ENCODE measurements at places on chromosomes 4 and X.

DNA sequence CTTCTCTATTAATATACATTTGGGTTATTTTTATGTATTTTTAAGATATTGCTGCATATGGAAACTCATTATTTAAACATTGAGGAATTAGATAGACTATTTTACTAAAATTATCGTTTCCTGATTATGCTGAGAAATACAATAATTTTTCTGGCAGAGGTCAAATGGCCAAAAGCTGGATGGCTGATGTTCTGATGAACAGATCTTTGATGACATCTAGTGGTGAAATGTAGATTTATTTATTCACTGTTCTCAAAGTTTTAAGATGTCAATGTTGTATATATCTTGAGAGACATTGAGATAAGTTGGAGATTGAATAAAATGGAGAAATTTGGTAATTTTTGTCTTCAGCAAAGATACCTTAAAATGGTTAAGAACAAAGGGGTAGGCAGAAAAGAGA lies 96.2 kb downstream of the UGT8 start:
- no peak for DNase-seq

- DNase-seq = no peak
Observed at GRCh38 chrX:105650986-105651385, 171.4 kb upstream of the NRK start.

GRCh38 chr4:48944756-48945241 lies 38.2 kb upstream of the OCIAD2 start:
- no peak for DNase-seq

DNA sequence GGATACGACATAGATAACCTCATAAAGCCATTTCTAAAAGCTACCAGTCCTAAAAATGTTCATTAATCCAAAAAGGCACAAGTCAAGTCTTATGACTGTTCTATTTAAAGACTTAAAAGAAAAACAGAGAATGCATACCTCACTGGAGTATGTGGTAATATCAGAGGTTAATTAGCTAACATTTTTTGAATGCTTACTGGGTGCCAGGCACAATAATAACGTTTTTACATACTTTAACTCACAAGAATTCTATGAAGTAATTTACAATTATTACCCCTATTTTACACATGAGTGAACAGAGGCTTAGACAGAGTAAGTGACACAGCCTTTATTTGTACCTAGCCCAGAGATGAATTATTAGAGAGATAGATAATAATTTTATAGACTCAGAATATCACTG lies 207.5 kb downstream of the PDGFC start:
- DNase-seq = no peak

DNA sequence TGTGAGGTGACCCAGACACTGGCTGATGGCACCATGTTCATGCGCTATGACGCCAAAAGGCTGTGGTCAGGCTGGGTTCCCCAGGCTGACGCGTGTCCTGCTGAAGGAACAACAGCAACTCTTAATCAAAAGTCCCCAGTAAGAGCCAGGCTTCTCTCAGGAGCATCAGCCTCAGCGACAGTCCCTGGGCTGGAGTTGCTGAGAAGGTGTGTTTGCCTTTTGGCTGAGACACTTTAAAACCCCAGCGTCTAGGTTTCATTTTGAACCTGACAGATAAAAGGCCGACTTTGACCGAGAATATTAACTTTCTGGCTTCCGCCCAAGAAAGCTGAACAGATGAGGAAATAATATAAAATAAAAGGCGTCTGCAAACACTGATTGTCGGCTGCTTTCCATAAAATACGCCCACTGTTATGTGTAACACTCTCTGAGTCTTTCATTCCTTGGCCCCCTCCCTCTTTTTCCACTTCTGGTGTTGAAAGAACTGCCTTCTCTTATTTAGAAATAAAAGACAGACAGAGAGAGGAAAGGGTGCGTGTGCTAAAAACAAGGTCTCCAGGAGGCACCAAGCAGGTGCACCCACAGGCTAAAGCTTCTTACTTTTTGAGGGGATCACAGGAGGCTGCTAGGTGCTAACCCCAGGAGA lies 373.6 kb downstream of the MID1IP1 start:
- no peak for DNase-seq

DNA sequence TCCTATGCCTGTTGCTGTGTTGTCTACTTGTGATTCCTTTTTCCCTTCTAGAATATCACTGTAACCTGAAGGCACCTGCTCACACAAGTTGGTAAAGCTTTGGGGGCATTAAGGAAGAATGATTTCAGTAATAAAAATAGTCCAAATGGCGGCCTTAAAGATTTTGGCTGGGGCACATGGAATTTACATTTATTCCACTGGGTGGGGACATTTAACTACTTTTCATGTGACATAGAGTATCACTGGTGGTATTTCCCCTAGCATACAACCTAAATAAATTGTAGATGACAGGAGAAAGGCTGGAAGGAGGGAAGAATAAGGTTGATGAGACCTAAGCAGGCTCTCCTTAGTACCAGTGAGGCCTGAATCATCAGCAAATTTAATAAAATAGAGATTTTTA lies 121.8 kb upstream of the EDA2R start:
- no peak for DNase-seq

DNA sequence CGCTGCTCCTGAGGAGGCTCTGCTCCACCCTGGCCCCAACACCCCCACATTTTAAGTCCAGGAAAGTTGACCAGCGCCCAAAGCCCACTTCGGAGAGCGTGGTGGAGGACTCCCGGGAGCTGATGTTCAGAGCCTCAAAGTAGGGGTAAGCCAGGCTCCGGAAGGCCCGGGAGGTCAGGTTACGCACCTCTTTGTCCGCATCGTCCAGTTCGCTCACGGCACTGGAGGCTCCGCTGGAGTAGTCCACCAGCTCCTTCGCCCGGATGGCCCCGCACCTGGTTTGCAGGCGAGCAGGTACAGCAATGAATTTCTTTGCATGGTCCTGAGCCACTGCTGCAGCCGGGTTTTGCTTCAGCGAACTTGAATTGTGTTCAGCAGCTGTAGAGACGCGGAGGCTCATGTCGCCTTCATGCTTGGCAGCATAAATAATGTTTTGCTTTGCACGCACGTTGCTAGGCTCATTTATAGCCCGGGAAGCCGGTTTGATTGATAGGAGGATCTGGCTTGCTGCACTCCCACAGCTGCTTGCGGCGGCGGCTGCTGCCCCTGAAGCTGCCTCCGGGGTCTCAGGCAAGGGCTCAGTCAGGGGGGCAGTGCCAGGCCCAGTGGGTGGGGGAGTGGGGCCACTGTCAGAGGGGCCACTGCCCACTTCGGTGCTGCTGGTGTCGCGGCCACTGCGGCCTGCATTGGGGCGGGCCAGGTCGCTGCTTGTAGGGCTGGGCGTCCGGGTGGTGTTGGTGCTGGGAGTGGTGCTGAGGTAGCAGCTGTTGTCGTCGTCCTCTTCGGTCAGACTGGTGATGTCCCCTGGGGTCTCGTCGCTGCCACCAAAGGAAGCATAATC lies 4.8 kb downstream of the C4orf54 start:
- DNase-seq = no peak

DNA sequence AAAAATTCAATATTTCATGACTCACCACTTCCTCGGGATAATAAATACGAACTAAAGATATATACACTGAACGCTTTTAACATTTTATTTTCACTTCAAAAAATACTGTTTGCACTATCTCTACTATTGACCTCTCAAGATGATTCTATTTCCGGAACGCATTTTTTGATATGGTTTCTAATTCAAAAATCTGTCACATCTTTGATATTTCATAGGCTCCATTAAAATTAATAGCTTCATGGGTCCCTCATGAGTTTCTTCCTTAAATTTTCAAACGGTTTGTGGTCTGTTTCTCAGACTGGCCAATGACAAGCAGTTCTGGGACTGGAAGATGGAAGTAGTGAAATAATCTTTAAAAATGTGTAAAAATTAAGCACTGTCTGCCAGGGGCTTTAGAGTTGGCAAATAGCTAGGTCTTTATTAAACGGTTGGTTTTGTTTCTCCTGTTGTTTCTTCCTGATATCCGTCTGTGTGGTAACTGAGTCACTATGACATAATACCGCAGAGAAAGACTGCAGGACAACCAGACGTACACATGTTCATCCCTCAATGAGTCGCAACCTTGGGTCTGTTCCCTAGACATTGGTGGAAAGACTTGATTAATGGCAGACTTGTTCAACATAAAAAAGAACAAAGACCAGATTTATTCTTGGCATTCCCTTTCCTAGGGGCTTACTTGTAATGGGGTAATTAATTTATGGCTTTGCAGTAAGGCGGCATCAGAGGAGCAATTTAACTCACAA lies 133.8 kb downstream of the PALLD start:
- DNase-seq = peak; percentile 62

- no peak for DNase-seq
Observed at GRCh38 chr4:85929961-85930665, 429.7 kb downstream of the MAPK10 start.

DNA sequence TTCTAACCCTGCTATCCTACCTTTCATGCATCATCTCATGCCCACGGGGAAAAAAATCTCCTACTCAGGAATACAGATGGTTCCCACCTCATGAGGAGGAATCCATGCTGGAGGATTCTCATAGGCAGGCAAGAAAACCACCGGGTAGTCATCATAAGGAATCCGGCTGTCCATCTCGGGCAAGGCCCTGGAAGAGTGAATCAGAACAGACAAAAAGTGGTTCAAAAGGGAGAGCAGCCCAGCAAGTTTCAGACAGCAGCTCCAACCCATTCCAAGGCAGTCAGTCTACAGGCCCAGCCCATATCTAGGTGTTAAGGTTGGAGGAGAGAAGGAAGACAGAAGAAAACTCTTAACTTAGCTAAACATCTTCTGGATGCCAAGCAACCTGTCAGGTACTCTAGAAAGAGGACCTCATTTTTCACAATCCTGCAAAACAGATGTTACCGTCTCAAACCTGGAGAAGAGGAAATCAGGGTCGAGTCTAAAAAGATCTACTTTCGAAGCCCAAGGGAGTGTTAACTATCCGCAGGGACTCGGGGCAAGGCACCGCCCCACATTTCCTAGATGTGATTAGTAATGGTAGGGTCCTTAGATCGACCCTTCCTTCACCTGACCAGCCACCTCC lies 447 bp downstream of the PDZD11 start:
- DNase-seq = peak; percentile 25

DNA sequence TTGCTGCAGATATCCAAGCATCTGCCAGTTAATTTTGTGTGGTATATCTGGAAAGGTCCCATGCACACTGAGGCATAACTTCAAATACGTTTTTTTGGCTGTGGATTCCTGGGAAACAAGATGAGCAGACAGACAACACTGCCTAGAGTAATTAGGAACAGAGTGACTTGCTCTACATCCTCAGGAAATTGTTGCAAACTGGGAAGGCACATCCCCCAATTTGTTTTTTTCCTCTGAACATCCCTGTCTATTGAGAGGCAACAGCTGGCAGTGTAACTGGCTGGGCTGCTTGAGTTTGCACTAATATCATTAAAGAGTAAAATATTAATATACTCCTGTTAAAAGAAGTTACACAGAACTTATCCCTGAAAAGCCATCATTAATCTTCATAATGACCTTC lies 207.7 kb upstream of the SLIT2 start:
- DNase-seq = no peak

DNA sequence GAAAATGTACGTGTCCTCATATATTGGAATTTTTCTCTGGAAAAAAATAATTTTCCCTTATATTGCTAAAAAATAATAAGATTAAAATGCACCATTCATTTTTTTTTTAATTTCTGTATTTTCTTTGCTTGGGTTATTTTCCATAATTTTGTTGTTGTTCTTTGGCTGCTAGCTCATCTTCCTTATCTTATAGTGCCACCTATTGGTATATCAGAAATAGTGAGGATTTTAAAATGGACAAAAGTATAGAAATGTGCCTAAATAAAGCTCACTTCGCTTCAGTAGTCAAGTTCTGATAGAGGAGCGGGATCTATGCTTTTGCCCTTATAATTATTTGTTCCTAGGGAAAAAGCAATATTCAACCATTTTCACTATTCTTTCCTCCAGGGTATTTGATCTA lies 134.8 kb downstream of the NAP1L3 start:
- no peak for DNase-seq

DNA sequence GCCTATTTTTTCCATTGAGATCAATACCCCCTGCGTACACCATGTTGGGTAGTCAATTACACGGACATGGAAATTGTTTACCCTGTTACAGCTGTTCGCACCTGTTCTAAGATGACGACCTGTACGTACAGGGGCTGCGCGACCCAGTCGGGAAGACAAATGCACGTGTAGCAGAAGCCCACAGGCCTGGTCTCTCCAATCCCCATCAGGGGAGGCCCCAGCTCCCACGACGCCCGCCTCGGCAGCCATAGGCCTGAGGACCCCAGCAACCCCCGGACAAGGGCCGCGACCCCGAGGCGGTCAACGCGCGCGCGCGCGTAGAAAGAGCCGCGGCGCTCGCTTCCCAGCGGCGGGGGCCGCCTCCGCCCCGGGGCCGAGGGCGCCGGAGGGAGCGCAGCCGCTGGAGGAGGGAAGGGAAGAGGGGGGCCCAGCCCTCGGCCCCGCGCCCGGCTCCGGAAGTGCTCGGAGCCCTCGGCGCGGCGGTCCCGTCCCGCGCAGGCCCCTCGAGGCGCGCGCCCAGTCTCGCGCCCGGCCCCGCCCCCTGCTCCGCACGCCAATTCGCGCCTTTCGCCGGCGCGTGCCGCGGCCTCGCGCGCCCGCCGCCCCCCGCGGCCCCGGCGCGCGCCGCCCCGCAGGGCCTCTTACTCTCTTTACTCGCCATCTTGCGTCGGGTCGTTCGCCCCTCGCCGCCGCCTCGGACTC lies 618 bp downstream of the RBBP7 start:
- peak; percentile 32 for DNase-seq

DNA sequence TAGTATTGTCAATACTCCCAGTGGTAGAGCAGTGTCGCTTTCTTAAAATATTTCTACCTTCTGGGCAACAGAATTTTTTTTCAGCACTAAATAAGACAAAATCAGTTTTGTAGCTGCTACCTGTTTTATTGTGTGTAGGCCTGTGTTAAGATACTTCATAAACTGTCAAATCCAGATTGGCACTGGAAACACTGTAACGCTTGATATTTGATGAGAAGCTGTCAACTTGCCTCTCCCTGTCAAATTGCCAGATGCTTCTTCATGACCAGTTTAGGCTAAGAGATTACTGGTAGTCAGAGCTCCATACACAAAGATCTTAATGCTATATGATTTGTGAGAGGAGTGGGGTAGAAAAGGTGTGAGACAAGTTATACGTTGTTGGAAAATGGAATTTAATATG lies 17.3 kb downstream of the TRAM1L1 start:
- no peak for DNase-seq
